ENCODE measurements at places on chromosomes 16 and 17.

DNA sequence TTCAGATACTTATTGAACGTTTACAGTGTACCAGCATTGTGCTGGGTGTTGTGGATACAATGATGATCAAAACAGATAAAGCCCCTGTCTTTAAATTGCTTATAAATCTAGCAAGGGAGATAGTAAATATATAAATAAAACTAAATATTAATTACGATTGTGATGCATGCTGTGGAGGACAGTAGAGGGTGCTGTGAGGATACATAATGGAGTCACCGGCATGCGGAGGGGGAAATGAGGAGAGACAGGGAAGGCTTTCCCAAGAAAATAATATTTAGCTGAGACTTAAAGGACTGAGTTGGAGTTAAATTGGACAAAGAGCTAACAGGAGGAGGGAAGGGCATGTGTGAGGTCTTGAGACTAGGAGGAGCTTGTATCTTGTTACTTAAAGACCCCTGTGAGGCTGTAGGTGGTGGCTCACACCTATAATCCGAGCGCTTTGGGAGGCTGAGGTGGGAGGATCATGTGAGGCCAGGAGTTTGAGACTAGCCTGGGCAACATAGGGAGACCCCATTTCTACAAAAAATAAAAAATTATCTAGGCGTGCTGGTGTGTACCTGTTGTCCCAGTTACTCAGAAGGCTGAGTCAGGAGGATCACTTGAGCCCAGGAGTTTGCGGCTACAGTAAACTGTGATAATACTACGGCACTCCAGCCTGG is 2.4 kb downstream of the DHRS7B start:
- DNase-seq, result no peak

DNA sequence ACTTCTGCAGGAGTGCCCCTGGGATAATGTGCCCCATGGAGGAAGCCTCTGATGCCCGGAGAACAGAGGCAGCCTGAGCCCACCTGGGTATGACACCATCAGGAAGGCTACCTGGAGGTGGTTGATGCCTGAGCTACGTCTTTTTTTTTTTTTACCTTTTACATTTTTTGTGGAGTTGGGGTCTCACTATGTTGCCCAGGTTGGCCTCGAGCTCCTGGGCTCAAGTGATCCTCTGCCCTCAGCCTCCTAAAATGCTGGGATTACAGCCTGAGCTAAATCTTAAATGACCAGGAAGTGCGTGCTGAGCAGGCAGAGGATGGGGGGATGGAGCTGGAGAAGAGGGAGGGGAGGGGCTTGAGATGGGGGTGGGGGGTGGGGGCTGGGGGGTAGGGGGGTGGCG is 32.7 kb downstream of the ABCC6 start:
- DNase-seq, result no peak

DNA sequence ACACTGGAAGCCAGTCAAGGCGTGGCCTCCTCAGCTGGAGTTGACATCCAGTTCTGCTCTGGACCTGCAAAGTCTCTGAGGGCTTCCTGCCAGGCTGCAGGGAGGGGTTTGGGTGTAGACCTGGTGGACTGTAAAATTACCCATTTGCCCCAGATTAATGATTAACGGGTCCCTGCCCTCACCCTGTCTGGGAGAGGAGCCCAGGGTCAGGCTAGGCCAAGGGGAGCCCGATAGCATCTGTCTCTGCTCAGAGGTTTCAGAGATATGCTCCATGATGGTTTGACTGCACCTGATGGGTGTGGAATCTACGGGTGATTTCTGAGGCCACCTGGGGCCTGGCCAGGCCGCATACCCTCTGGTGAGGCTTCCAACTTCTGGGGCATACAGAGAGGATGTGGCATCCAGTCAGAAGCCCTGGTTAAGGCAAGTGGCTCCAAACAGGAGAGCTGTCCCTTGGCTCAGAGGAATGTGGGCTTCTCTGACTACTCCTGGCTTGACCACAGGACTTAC is 11.2 kb downstream of the PPY start:
- no peak for DNase-seq

DNA sequence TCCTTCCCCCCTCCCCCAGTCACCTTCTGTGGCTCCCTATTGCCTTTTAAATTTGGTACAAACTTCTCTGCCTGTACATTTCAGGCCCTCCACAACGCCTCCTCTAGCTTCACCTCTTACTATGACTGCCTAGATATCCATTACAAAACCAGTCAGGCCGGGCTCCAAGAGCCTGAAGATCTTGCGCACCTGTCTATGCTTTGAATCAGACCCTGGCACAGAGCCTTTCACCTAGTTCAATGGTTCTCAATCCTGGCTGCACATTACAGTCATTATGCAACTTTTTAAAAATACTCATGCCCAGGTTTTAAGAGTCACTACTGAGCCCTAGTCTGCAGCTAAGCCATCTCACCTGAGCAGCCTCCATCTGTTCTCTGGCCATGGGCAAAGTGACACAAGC is 1.6 kb upstream of the GAS7 start:
- DNase-seq, result no peak

DNA sequence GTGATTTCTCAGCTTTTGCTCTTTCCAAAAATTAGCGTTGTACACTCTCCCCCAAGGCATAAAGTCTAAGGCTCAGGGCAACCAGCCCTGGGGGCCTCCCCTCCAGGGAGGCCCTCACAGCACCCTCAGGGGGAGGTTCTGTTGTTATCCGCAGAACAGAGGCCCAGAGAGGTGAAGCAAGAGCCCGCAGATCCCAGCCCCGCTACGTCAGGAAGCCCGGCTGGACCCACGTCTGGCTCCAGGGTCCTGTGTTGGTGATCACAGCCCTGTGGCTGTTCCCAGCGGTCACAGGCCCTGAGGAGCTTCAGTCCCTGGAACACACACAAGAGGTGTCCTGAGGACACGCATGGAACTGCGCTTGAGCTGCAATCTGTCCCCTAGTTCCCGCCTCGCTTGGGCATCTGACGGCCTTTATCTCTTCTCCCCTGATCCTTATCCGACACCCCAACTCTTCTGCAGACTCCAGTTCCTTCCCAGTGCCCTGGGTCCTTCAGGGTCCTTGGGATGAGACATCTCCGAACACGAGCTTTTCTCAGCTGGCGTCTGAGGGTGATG is 1.1 kb upstream of the ZG16B start:
- DNase-seq, result no peak

GRCh38 chr17:74270333-74270732 is 3.7 kb upstream of the DNAI2 start:
- no peak for DNase-seq

DNA sequence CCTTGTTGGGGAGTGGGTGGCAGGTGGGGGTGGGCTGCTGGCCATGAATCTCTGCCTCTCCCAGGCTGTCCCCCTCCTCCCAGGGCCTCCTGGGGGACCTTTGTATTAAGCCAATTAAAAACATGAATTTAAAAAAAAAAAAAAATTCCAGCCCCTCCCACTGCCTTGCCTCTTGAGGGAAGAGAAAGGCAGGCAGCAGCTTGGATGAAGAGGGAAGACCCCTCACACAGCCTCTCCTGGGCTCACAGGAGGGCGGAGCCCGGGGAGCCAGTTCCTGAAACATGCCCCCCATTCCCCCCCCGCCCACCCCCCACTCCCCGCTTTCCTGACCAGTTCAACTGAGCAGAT is 1.8 kb upstream of the TCAP start:
- DNase-seq, result no peak

All from C1 segment of cervical spinal cord (tissue), 14 donors.